Thoracic aorta (tissue), 2 donors: ENCODE measurements at places on chromosomes 4 and X. TPM values are rescaled to one million over a fixed set of nuclear protein-coding genes. Genes with fewer than 3 reads are reported as not detected.
A peak's percentile ranks its signal among the peaks of the same experiment; 100 is the strongest.

NUDT10 gene
- 0.41 TPM for total RNA-seq

ARMCX4 gene
- total RNA-seq = 13.4 TPM

NALF2 gene
- not detected for total RNA-seq

CXorf49 gene
- total RNA-seq = not detected

UGT2B15 gene
- total RNA-seq = not detected

MSX1 gene
- 24.6 TPM for total RNA-seq

XPNPEP2 gene
- total RNA-seq = 2.7 TPM

GRCh38 chrX:44072631-44073030 is 99.4 kb upstream of the NDP start:
- no peak overlapping the region for H3K27ac ChIP-seq
- no peaks in the 10 kb centered on the region for H3K36me3 ChIP-seq
- H3K27me3 ChIP-seq = no peaks in the 10 kb centered on the region
- DNase-seq = no peak
- no peak overlapping the region for H3K4me3 ChIP-seq

DNA sequence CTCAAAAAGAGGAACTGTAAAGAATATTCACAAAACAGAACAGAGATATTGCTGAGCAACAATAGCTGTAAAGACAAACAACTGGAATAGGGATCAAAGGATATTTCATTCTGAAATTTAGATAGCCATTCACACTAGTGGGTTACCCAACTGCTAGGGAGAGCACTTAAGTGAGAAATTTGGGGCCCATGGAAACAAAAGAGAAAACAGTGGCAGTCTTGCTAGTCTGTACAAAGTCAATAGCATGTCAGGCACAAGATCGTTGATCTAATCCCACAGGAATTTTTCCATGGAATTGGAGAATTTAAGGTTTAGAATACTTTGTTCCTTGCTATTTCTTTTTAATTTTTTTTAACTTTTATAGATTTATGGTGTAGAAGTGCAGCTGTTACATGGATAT is 467.0 kb downstream of the PCDH18 start:
- no peaks in the 10 kb centered on the region for H3K4me1 ChIP-seq
- no peak overlapping the region for H3K27ac ChIP-seq
- H3K4me3 ChIP-seq = no peak overlapping the region
- no peaks in the 10 kb centered on the region for H3K36me3 ChIP-seq
- no peak for DNase-seq
- H3K27me3 ChIP-seq = no peaks in the 10 kb centered on the region

DNA sequence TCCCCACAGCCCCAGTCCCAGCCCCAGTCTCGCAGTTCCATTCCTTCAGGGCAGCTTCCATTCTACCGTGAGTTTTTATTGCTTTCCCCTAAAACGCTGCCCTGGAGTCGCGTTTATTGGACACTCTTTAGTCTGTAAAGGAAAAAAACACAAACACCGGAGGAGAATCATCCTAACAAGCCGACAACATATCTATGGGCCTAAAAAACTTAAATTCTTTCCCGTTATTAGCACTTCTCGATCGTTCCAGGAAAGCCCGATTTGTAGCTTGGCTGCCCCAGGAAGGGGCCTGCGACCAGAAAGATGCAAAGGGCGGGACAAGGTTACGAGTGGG is 178.5 kb downstream of the CBR4 start:
- DNase-seq = no peak
- H3K27me3 ChIP-seq = no peaks in the 10 kb centered on the region
- peak overlapping the region; percentile 99 for H3K27ac ChIP-seq
- H3K36me3 ChIP-seq = no peaks in the 10 kb centered on the region
- peaks cover 30% of the 10 kb centered on the region for H3K4me1 ChIP-seq
- peak overlapping the region; percentile 98 for H3K4me3 ChIP-seq

GRCh38 chrX:10087391-10087790 is 69.4 kb upstream of the CLCN4 start:
- H3K27me3 ChIP-seq = no peaks in the 10 kb centered on the region
- H3K4me3 ChIP-seq = no peak overlapping the region
- no peak overlapping the region for H3K27ac ChIP-seq
- H3K4me1 ChIP-seq = peaks cover 9% of the 10 kb centered on the region

- H3K4me3 ChIP-seq = no peak overlapping the region
- H3K27ac ChIP-seq = no peak overlapping the region
- no peaks in the 10 kb centered on the region for H3K4me1 ChIP-seq
- no peaks in the 10 kb centered on the region for H3K36me3 ChIP-seq
These were observed 6.2 kb downstream of the CCKAR start for GRCh38 chr4:26484032-26484515.

GRCh38 chrX:19863212-19863856 is 24.1 kb downstream of the SH3KBP1 start:
- H3K4me1 ChIP-seq = no peaks in the 10 kb centered on the region
- no peaks in the 10 kb centered on the region for H3K36me3 ChIP-seq
- no peaks in the 10 kb centered on the region for H3K27me3 ChIP-seq
- H3K4me3 ChIP-seq = no peak overlapping the region

GRCh38 chr4:60223208-60223923 is 976.8 kb upstream of the ADGRL3 start:
- DNase-seq = no peak
- H3K4me1 ChIP-seq = peaks cover 13% of the 10 kb centered on the region
- no peaks in the 10 kb centered on the region for H3K27me3 ChIP-seq
- H3K27ac ChIP-seq = no peak overlapping the region
- H3K36me3 ChIP-seq = no peaks in the 10 kb centered on the region
- H3K4me3 ChIP-seq = no peak overlapping the region

- no peak overlapping the region for H3K4me3 ChIP-seq
- H3K4me1 ChIP-seq = no peaks in the 10 kb centered on the region
- H3K36me3 ChIP-seq = no peaks in the 10 kb centered on the region
- H3K27me3 ChIP-seq = no peaks in the 10 kb centered on the region
These were observed 15.3 kb downstream of the CPZ start for GRCh38 chr4:8607603-8608481.

DNA sequence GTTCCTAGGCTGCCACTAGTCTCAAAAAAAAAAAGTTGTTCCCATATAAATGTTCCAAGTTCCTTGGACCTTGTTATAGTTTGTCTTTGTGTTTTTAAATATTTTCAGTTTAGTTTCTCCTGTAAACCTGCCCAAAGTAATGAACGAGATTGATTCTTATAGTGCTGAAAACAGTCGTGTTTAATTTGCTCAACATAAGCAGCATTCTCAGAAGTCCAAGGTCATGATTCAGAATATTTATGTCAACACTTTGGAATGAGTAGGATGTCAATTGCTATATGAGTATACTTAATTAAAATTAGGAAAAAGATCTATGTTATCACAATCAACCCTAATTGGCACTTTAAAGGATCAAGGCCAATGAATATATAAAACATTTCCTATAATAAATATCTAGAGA is 510.9 kb downstream of the PPP4R3C start:
- H3K27ac ChIP-seq = no peak overlapping the region
- no peak for DNase-seq
- no peaks in the 10 kb centered on the region for H3K4me1 ChIP-seq
- H3K4me3 ChIP-seq = no peak overlapping the region
- H3K27me3 ChIP-seq = no peaks in the 10 kb centered on the region
- H3K36me3 ChIP-seq = no peaks in the 10 kb centered on the region

DNA sequence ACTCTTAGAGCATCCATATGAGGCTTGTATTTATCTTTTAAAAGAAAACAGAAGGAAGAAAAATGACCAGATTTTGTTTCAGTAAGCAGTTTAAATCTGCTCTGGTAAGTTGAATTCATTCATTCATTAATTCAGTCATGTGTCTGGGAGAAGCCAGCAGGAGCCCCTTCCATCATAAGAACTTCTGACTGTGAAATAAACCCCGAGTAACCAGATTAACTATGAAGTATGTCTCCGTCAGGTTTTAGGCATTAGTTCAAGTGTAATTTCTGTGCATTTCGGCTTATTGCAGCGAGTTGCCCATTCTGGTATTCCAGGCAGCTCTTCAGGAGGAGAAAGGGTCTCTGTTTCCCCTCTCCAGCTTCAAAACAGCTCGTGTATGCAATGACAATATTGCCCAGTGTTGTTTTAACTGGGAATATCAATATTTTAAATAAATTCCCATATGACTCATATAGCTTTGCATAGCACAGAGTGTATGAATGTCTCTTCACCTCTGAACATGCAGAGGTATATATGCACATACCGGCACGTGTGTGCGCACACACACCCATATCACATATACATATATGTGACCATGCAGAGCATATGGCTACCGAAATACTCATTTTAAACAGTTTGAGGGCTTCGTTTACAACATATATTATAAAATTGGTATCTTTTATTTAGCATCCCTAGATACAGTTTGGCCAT is 255.3 kb downstream of the BCOR start:
- no peaks in the 10 kb centered on the region for H3K27me3 ChIP-seq
- H3K4me1 ChIP-seq = peaks cover 3% of the 10 kb centered on the region
- H3K4me3 ChIP-seq = no peak overlapping the region
- H3K27ac ChIP-seq = no peak overlapping the region
- no peak for DNase-seq
- H3K36me3 ChIP-seq = no peaks in the 10 kb centered on the region

DNA sequence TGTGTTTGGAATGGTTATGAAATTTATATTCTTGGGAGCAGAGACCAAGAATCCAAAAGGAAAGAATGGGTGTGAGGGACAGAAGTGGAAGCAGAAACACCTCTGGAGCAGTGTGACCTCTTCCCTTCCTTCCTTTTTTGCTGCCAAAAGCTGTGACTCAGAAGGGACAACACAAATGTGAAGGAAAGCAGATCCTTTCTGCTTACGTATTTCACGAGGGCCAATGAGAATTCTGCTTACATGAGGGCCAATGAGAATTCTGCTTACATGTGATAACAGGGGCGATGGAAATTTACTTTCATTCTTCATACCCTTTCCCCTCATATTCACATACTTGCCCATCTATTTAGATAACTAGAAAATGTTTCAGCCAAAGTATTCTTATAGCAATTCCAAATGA is 404.6 kb downstream of the PRDM5 start:
- no peaks in the 10 kb centered on the region for H3K27me3 ChIP-seq
- peak overlapping the region; percentile 54 for H3K27ac ChIP-seq
- H3K4me3 ChIP-seq = peak overlapping the region; percentile 45
- peak; percentile 10 for DNase-seq
- H3K36me3 ChIP-seq = no peaks in the 10 kb centered on the region
- H3K4me1 ChIP-seq = no peaks in the 10 kb centered on the region

GRCh38 chr4:74598611-74599325 is 153.8 kb downstream of the AREG start:
- DNase-seq = no peak
- no peaks in the 10 kb centered on the region for H3K27me3 ChIP-seq
- H3K4me3 ChIP-seq = no peak overlapping the region
- no peaks in the 10 kb centered on the region for H3K36me3 ChIP-seq

GRCh38 chrX:37879692-37880091 is 32.3 kb upstream of the DYNLT3 start:
- H3K4me3 ChIP-seq = no peak overlapping the region
- no peak overlapping the region for H3K27ac ChIP-seq
- no peaks in the 10 kb centered on the region for H3K36me3 ChIP-seq
- no peak for DNase-seq
- no peaks in the 10 kb centered on the region for H3K4me1 ChIP-seq

DNA sequence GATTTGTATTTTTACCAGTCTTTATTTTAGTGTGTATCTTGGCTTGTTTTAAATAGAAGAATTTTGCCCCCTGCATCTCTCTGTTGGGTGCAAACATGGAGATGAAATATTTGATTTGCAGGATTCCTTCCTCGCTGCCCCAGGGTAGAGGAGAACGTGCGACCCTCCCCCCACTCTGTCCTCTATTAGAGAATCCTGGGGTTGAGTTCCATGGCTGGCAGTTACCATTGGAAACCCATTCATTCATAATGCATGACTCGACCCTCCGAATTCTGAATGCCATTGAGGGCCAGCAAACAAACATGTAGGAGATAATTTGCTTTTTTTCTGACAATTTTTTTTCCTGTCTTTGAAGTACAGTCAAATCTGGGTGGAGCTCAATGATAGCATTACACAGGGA is 53.7 kb downstream of the TRIM2 start:
- no peak overlapping the region for H3K27ac ChIP-seq
- H3K4me3 ChIP-seq = no peak overlapping the region
- no peak for DNase-seq
- no peaks in the 10 kb centered on the region for H3K27me3 ChIP-seq

DNA sequence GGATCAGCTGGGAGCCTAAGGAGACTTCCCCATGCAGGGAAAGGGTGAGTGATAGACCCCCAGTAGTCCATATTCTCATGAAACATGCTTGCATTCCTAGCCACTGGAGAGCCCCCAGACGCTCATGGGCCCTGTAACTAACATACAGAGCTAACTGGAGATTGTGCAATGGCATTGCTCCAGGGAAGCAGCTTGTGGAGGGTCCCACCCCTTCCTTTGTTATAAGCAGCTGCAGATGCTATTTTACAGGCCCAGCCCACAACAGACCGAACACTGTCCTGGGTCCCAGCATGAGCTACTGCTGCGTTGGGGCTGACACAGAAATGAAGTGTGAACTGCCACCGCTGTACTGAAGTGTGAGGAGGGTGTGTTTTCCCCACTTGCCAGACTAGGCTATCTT is 1465.7 kb upstream of the DIAPH2 start:
- no peaks in the 10 kb centered on the region for H3K4me1 ChIP-seq
- no peaks in the 10 kb centered on the region for H3K27me3 ChIP-seq
- no peak overlapping the region for H3K27ac ChIP-seq
- DNase-seq = no peak
- H3K36me3 ChIP-seq = no peaks in the 10 kb centered on the region

DNA sequence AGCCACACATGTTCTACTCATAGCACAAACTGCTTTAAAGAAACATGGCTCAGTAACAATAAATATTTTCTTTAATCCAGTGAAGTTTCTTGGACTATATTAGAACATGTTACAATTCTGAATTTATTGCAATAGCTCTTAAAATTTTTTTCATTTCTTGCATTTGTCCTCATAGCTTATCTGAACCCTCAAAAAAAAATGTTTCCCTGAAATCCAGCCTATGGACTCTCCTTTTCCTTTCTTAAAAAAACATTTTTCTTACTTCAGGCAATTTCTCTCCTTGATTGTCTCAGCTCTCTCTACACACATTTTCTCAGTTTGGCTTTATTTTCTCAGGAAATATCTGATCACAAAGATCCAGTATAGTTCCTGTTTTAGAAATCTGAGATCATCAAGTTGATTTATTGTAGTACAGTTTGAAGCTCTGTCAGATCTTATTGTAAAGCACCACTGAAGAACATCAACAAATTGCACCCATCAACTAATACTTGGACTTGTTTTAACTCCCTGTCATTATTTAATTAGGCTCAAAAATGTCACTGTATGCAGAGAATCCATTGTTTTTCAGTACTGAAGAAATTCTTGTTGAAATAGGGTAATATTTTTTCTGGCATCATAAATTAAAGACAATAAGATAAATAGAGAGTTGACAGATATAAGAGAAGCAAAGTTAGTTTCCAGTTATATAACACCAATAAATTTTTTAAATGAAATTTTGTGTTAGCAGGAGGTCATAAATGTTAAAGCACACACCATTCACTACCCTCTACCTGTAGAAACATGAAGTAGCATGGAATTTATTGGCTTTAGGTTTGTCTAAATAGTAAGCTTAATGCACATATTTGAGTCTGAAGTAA is 317.7 kb downstream of the ARHGAP24 start:
- peak overlapping the region; percentile 6 for H3K4me3 ChIP-seq
- peaks cover 25% of the 10 kb centered on the region for H3K4me1 ChIP-seq
- no peaks in the 10 kb centered on the region for H3K36me3 ChIP-seq
- H3K27ac ChIP-seq = peak overlapping the region; percentile 29

- peaks cover 15% of the 10 kb centered on the region for H3K4me1 ChIP-seq
- DNase-seq = peak; percentile 1
- H3K36me3 ChIP-seq = peaks cover 64% of the 10 kb centered on the region
- H3K4me3 ChIP-seq = no peak overlapping the region
These were observed 23.6 kb downstream of the NOP14 start for GRCh38 chr4:2939383-2940243.

- no peak overlapping the region for H3K27ac ChIP-seq
- no peak for DNase-seq
- no peak overlapping the region for H3K4me3 ChIP-seq
- H3K27me3 ChIP-seq = no peaks in the 10 kb centered on the region
- no peaks in the 10 kb centered on the region for H3K36me3 ChIP-seq
These were observed 380.6 kb downstream of the INPP4B start for GRCh38 chr4:142465526-142465925.
